Stimulated activated CD4-positive, alpha-beta T cell treated with anti-CD3 and anti-CD28 coated beads, Interleukin-1b, Interleukin-23, amount 100 ng/mL, for 24 hours (primary cell): ENCODE measurements at places on chromosomes 13 and 19.
A peak's percentile ranks its signal among the peaks of the same experiment; 100 is the strongest.

GRCh38 chr19:58553799-58554493 lies 959 bp downstream of the CHMP2A start:
- no peak for DNase-seq

- no peak for DNase-seq
Observed at GRCh38 chr19:46296722-46297461, at the start of gene HIF3A. HIF3A (plus strand) TSS chr19:46297042; CDS start chr19:46297077, 35 bp downstream.

- no peak for DNase-seq
Observed at GRCh38 chr13:114107686-114108081, 24.7 kb downstream of the RASA3 start.

DNA sequence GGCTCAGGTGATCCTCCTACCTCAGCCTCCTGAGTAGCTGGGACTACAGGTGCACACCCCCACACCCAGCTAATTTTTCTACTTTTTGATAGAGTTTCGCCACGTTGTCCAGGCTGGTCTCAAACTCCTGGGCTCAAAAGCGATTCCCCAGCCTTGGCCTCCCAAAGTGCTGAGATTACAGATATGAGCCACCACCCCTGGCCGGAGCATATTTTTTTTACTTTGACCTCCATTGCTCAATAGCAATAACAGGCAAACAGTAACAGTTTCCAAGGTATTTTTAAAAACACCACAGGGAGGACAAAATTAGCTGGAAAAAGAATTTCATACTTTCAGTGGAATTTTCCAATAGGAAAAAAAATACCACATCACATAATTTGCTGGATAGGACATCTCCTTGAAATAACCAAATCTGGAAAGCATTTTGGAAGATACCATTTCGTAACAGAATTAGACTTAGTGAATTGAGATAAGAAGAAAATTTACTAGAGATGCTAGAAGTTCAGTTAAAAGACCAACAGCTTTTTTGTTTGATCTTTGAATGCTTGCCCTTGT lies 5.2 kb downstream of the DUXA start:
- no peak for DNase-seq

DNA sequence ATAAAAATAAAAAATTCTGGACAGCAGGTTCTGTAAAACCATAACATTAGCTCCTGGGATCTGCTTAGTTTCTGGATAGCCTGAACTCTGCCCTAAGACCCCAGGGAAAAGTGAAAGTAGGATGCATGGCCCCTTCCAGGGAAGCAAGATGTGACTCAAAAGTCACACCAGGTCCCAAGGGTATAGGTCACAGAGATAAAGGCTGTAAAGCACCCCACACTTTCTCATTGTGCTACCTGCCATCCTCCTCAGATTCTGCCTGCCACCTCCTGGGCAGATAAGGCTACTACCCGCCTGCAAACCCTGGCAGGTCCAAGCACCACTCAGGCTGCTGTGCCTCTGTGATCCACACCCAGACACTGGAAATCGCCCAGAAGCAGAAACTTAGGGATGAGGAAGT lies 20.6 kb downstream of the FFAR2 start:
- no peak for DNase-seq

- DNase-seq, result no peak
Observed at GRCh38 chr13:76929320-76929719, 19.0 kb upstream of the ACOD1 start.

GRCh38 chr13:72462726-72463125 lies 264.7 kb downstream of the MZT1 start:
- DNase-seq, result no peak

DNA sequence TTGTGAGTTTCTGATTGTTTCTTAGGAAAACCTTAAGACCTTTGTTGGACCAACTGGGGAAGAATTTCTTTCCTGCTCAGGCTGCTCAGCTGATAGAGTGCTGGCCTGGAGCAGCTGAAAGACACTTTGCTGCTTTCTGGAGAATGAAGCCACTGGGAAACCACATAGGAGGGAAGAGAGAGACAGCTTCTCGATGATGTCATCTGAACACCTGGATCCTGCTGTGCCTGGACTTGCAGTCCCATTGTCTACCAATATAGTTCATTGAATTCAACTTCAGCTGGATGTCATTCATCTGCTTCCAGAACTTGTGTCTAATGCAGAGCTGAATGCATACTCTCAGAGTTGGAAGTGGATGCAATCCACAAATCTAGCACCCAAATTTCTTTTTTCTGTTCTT lies 34.3 kb upstream of the TSHZ3 start:
- no peak for DNase-seq

- DNase-seq, result no peak
Observed at GRCh38 chr19:24101459-24102115, 14.6 kb downstream of the ZNF254 start.

- DNase-seq, result no peak
Observed at GRCh38 chr19:10946958-10947657, 13.7 kb upstream of the SMARCA4 start.

DNA sequence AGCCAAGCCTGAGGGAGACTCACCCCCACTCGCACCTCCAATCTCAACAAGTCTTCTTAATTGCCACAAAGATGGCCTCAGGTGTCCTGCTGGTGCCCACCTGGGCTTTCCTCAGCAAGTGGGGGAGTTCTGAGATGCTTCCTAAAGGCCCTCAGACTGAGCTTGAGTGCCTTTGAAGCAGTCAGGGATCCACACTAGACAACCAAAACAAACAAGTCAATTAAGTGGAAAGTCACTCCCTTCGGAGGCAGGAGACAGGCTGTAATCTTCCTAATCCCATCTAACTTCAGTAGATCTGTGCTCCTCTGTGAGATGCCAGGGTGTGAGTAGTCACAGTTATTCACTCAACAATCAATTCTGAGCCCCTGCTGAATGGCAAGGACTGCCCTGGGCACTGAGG lies 68.3 kb upstream of the SERP2 start:
- no peak for DNase-seq

- DNase-seq, result no peak
Observed at GRCh38 chr13:80821466-80821865, 480.5 kb upstream of the SPRY2 start.

DNA sequence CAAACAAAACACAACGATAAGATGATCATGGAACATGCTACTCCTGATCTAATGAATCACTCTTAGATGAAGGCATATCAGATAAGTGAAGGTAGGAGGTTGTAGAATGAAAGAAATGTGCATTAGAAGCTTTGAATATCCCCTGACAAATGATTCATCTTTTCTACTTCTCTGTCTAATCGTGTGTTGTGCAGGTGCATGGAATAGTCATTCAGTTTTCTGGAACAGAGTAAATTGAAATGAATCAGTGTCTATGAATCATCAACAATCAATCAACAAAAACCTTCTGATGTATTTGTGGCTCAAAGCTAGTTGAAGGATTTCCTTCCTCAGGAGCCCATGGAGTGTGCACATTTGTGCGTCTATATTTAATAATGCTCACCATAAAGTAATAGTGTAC lies 1290.4 kb upstream of the PCDH20 start:
- DNase-seq, result no peak

DNA sequence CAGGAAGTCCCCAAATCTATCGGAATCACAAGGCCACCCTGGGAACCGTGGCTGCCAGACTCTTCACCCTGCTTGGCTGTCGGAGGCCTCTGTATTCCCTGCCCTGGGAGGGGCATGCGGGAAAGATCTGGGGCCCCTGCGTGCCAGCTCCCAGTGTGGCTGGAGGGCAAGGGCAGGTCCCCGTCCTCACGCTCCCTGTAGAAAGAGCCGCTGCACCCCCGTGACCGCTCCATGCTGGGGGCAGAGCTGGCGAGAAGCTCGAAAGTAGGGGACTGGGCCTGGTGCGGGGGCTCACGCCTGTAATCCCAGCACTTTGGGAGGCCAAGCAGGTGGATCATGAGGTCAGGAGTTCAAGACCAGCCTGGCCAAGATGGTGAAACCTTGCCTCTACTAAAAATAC lies 208.4 kb upstream of the SOX1 start:
- DNase-seq, result no peak

- DNase-seq, result no peak
Observed at GRCh38 chr19:33293255-33294057, 8.9 kb downstream of the CEBPA start.

DNA sequence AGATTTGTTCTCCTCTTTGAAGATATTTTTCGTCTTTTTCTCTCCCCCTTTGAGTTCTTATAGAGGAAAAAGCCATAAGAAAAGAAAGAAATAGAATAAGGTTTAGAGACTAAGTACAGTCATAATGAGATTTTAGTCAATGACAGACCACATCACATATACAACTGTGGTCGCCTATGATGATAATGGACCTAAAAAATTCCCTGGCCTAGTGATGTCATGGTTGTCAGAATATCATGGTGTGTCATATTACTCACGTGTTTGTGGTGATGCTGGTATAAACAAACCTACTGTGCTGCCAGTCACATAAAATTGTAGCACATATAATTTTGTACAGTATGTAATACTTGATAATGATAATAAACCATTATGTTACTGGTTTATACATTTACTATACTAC lies 1096.1 kb downstream of the OLFM4 start:
- no peak for DNase-seq

GRCh38 chr19:55902080-55902751 lies 29.9 kb downstream of the NLRP13 start:
- no peak for DNase-seq

DNA sequence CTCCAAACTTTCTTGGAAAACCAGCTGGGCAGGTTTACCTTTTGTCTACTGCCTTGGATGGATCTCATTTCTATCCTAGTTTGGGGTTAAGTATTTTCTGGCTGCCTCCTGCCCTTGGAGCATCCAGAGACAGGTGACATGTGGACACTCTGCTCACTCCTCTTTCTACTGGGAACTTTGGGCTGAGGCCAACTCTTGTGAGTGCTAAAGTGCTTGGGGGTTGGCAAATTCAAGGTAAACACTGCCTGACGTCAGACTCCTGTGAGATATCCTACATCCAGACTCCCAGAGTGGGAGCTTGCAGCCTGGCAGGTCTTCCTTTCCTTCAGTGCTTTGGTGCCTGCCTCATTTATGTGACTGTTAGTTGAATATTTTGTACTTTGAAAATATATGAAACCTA lies 388.1 kb downstream of the KCNRG start:
- DNase-seq, result no peak

DNA sequence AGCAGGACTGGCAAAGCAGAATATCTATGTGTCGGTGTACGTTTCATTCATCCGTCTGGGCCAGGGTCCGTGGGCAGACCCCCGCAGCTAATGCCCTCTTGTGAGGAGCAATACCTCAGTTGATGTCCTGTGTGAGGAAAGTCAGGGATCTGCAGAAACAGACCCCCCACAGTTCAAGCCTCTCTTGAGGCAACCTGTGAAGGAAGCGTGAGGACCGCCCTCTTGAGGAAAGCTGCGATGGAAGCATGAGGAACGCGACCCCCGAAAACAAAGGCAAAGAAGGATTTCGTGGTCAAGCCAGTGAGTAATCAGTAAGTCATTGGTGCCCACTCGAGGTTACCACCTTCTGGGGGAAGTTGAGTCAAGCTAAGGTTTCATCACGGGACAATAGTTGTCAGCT lies 20.9 kb upstream of the ZNF83 start:
- DNase-seq, result no peak

DNA sequence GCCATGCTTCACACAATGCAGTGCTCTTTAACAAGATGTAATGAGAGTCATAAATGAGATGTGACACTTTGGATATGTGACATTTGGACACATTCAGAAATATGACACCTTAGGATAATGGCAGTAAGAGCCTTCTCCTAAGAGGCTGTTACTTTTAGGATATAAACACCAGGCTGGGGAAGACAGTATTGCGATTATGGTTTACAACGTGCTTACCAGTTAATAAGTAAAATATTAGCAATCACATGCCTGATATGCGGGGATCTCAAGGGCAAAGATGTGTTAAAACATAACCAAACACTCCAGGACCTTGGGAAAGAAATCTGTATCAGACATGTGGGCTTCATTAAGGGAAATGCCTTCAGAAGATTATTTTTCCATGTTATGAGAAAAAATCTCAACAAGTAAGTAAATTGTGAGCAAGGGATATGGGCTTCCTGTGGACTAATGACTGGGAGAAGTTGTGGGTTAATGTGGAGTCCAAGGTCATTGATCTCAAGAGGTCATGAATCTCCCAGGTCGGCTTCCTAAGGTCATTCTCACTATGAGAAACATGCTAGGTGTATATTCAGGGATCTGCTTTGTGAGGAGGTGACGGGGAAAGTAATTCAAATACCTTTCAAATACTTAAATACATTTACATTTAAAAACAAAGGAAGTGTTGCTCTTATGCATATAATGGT lies 105.3 kb downstream of the STARD13 start:
- no peak for DNase-seq

- DNase-seq, result peak; percentile 25
Observed at GRCh38 chr19:56309511-56310185, 5.0 kb downstream of the ZSCAN5A start.

- peak; percentile 4 for DNase-seq
Observed at GRCh38 chr13:78978381-78978998, 319.5 kb upstream of the OBI1 start.

DNA sequence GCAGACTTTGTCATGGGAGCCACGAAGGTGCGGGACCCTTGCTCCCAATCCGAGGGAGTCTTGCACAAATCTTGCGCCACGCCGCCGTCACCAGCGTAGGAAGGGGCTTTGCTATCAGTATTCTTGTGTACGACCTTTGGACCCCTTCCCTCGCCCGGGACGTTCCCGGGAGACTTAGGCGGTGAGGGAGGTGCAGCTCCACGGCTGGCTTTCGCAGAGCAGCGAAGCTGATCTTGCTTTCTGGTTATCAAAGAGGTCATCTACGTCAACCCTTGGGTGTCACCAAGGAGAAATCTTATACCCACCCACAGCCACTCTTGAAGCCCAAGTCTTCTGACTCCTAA lies 583 bp downstream of the TECR start:
- no peak for DNase-seq

GRCh38 chr19:9342610-9343304 lies 18.8 kb downstream of the ZNF559 start:
- DNase-seq, result no peak

DNA sequence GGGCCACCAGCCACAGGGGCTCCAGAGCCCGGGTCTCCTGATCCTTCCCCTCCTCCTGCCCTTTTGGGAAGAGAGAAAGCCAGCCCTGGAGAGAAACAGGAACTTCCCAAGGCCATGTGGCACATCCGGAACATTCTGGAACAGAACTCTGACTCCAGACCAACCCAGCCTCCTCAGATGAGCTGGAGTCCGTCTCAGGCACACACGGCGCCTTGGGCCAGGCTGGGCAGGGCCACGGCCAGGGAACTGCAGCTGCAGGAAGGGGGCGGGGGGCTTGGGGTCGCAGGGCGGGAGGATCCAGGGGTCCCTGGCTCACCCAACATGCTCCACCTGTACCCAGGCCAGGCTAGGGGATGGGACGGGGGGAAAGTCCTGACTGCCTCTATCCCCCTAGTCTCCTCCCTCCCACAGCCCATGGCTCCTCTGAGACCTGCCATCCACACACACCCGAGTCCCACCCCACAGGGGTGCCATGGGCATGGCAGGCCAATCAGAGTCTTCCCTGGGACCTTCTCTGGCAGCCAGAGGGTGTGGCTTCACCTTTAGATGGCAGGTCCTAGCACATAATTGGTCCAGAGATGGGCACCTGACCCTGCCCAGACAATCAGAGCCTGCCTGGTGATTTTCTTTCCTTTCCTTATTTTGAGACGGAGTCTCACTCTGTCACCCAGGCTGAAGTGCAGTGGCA lies 22.9 kb downstream of the SBNO2 start:
- no peak for DNase-seq
